AG08395 (cell line): ENCODE measurements at places on chromosomes 6 and 20.

DNA sequence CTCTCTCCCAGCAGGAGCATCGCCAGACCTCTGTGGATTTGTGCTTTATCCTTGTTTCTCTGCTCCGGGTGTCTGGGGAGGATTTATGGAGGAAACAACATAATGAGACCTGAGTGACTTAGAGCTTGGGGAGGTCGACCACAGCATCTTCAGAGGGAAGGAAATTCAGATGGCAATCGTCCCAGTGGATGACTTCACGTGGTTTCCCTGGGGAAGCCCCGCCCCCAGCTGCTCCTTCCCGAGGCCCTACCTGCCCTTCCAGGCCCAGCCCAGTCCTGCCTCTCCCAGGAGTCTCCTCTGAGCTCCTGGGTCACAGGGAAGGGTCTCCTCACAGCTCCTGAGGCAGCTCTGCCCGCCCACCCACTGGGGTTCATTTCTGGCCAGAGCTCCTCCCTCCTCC, 430.3 kb upstream of the SULF2 start:
- no peak for DNase-seq

DNA sequence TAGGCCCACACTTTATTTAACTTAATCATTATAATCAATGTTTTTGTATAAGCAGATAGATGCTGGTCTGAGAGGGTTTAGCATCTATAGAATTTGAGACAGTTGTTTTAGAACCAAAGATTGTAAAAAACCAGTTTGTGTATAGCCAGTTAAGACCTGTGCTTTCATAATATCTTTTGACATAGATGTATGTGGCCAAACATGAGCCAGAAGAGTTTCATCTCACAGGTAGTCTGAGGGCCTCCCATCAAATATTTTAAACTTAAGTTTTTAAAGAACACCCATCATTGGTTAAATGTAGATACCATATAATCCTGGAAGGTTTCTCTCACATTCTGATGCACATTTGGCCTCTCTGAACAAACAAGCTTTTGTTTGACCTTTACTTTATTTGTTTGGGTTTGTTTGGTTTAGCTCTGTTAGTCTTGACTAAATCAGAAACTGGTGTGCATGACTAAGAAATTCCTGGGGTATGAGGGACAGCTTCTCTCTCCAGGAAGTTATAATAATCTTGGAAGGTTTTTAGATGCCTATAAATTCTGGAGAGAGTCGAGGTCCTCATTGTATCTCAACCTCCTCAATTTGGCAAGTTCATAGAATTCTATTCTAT, 58.0 kb upstream of the TMEM200A start:
- peak; percentile 56 for DNase-seq

GRCh38 chr20:57897891-57898290, 188.1 kb upstream of the PMEPA1 start:
- DNase-seq, result no peak

- DNase-seq, result no peak
Measured at GRCh38 chr6:108294297-108294726, 542 bp upstream of the AFG1L start.

DNA sequence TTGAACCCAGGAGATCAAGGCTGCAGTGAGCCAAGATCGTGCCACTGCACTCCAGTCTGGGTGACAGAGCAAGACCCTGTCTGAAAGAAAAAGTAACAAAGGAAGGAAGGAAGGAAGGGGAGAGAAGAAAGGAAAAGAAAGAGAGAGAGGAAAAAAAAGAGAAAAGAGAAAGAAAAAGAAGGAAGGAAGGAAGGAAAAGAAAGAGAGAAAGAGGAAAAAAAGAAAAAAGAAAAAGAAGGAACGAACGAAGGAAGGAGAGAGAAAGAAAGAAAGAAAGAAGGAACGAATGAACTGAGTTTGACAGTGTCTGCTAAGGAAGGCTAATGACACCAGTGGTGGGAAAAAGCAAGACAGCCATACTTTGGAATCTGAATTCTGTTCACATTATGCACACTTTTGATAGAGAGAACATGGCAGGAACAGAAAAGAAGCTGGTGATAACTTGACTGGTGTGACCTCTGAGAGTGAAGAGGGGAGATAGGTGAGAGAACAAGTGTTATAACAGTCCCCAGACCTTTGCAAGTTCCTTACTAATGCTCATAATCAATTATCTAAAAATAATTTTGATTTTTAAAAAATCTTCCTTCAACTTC, 93.3 kb upstream of the MYLIP start:
- DNase-seq, result no peak
